ENCODE measurements at places on chromosomes 12 and 14. TPM values are rescaled to one million over a fixed set of nuclear protein-coding genes. Genes with fewer than 3 reads are reported as not detected.
A peak's percentile ranks its signal among the peaks of the same experiment; 100 is the strongest.

TMEM119 gene
- 0.16 TPM for total RNA-seq

GSG1 gene
- total RNA-seq: not detected

SDSL gene
- total RNA-seq: 0.45 TPM

GDF3 gene
- not detected for total RNA-seq

SRGAP1 gene
- not detected for total RNA-seq

DHH gene
- total RNA-seq: not detected

GUCY2C gene
- total RNA-seq: not detected

SLC5A8 gene
- not detected for total RNA-seq

BCL7A gene
- total RNA-seq: 2.8 TPM

IFI27 gene
- 81.5 TPM for total RNA-seq

RPL10L gene
- total RNA-seq: not detected

WNT5B gene
- total RNA-seq: 0.70 TPM

MYF6 gene
- not detected for total RNA-seq

COA8 gene
- 29.1 TPM for total RNA-seq

DNA sequence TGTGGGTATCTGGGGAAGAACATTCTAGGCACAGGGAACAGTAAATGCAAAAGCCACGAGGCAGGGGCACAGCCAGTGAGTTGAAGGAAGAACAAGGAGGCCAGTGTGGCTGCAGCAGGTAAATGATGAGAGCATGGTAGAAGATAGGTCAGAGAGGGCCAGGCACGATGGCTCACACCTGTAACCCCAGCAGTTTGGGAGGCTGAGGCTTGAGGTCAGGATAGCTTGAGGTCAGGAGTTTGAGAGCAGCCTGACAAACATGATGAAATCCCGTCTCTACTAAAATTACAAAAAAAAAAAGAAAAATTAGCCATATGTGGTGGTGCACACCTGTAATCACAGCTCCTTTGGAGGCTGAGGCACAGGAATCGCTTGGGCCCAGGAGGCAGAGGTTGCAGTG is 86.7 kb upstream of the ESRRB start:
- H3K27me3 ChIP-seq: peaks cover 25% of the 10 kb centered on the region
- no peak overlapping the region for H3K27ac ChIP-seq
- no peaks in the 10 kb centered on the region for H3K4me1 ChIP-seq
- no peak for DNase-seq

DNA sequence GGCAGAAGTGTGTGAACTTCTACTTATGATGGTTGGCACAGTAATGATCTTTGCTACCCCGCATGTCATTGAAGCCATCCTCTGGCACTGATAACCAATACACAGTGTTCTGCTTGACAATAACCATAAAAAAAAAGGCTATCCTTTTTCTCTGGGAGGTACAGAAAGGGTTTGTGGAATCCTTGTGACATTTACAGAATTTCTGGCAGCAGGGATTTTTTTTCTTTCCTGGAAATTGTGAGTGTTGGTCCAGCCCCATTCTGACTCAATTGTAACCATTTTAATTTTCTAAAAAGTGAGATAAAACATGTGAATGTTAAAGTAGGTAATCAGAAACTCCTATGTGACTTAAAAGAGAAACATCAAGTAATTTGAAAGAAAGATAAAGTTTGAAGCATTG is 943.8 kb downstream of the TMTC2 start:
- no peaks in the 10 kb centered on the region for H3K27me3 ChIP-seq
- H3K36me3 ChIP-seq: no peaks in the 10 kb centered on the region
- H3K27ac ChIP-seq: no peak overlapping the region
- no peak for DNase-seq
- H3K4me3 ChIP-seq: no peak overlapping the region
- no peaks in the 10 kb centered on the region for H3K4me1 ChIP-seq

- H3K4me3 ChIP-seq: no peak overlapping the region
- no peaks in the 10 kb centered on the region for H3K27me3 ChIP-seq
- DNase-seq: no peak
- H3K27ac ChIP-seq: no peak overlapping the region
- H3K4me1 ChIP-seq: no peaks in the 10 kb centered on the region
These were observed 231.7 kb downstream of the ADAMTS20 start for GRCh38 chr12:43320281-43320680.

- peak overlapping the region; percentile 94 for H3K27ac ChIP-seq
- DNase-seq: peak; percentile 62
- peak overlapping the region; percentile 79 for H3K4me3 ChIP-seq
- H3K36me3 ChIP-seq: no peaks in the 10 kb centered on the region
These were observed 28.8 kb downstream of the HOXC4 start for GRCh38 chr12:54082397-54082892.

DNA sequence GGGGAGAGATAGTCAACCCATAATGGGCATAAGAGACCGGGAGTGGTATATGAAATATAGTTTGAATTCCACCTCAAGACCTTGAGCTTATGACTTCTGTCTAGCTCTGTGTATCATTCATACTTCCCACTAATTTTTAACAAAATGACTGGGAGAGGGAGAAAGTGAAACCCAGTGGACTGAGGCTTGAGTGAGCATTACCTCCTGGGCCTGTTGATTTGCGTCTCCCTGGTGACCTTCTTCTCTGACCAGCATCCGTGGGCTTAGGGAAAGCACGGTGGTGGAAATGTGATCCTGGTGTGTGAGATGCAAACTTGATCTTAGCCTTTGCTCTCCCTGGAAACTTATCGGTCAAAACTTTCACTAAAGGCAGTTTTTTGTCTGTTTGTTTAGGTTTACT is 207.9 kb upstream of the BCL2L14 start:
- no peak for DNase-seq
- no peak overlapping the region for H3K4me3 ChIP-seq
- H3K27ac ChIP-seq: no peak overlapping the region

DNA sequence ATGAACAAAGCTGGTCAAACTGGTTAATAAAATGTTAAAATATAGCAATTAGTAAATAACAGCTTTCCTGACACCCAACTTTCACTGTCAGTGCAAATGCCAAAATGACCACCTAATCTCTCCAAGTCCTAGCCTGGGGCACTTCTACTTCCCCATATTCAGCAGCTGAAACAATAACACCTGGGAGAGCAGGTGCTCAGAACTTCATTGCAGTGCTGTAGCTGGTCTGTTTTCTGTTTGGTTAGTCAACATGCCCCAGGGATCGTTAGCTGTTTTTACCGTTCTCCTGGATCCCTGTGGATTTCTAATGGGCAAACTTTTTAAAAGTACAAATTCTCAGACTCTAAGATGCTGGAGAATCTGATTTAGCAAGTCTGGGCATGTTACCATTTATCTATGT is 759.7 kb downstream of the GALC start:
- H3K4me3 ChIP-seq: no peak overlapping the region
- H3K27ac ChIP-seq: no peak overlapping the region
- H3K27me3 ChIP-seq: no peaks in the 10 kb centered on the region
- H3K36me3 ChIP-seq: no peaks in the 10 kb centered on the region
- no peaks in the 10 kb centered on the region for H3K4me1 ChIP-seq

- H3K27ac ChIP-seq: no peak overlapping the region
- no peak overlapping the region for H3K4me3 ChIP-seq
- peaks cover 8% of the 10 kb centered on the region for H3K36me3 ChIP-seq
- no peak for DNase-seq
These were observed 94.2 kb downstream of the HEATR5A start for GRCh38 chr14:31326111-31326510.

DNA sequence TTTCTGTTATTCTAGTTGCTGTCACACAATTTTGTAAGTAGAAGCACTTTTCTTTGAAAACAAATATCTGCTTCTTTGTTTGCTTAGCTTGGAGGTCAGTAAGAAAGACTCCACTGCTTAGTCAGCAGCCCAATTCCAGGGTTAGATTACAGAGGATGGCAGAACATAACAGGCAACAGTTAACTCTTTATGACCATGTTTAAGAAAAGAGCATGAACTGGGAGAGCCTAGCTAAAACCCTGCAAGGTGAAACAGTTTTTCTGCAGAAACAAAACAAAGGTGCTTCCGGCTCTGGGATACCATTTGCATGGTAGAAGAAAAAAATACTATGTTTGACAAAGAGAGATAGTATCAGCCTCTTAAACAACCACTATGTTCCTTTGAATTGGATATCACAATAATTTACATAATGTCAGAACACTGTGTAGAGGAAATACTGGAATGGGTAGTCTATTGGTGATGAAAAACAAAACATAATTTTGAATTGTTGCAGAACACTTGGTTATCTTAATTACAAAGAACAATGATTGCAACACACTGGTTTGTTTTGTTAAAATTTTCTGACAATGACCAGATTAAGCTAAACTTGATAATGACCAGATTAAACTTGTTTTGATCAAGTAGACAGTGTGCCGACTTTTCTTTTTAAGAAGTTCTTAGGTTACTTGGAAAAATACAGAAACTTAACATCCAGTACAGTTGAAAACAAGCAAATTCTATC is 22.4 kb upstream of the PPM1H start:
- no peak for DNase-seq
- H3K27me3 ChIP-seq: peaks cover 12% of the 10 kb centered on the region
- no peaks in the 10 kb centered on the region for H3K4me1 ChIP-seq
- no peak overlapping the region for H3K4me3 ChIP-seq
- H3K27ac ChIP-seq: no peak overlapping the region
- no peaks in the 10 kb centered on the region for H3K36me3 ChIP-seq

GRCh38 chr12:64673490-64674169 is 63.3 kb downstream of the RASSF3 start:
- DNase-seq: no peak
- H3K4me3 ChIP-seq: no peak overlapping the region
- peak overlapping the region; percentile 94 for H3K27ac ChIP-seq
- peaks cover 8% of the 10 kb centered on the region for H3K36me3 ChIP-seq
- no peaks in the 10 kb centered on the region for H3K27me3 ChIP-seq

- no peak overlapping the region for H3K4me3 ChIP-seq
- H3K27ac ChIP-seq: peak overlapping the region; percentile 80
- no peaks in the 10 kb centered on the region for H3K27me3 ChIP-seq
- peak; percentile 80 for DNase-seq
These were observed 238.9 kb downstream of the CHST11 start for GRCh38 chr12:104695453-104696148.

DNA sequence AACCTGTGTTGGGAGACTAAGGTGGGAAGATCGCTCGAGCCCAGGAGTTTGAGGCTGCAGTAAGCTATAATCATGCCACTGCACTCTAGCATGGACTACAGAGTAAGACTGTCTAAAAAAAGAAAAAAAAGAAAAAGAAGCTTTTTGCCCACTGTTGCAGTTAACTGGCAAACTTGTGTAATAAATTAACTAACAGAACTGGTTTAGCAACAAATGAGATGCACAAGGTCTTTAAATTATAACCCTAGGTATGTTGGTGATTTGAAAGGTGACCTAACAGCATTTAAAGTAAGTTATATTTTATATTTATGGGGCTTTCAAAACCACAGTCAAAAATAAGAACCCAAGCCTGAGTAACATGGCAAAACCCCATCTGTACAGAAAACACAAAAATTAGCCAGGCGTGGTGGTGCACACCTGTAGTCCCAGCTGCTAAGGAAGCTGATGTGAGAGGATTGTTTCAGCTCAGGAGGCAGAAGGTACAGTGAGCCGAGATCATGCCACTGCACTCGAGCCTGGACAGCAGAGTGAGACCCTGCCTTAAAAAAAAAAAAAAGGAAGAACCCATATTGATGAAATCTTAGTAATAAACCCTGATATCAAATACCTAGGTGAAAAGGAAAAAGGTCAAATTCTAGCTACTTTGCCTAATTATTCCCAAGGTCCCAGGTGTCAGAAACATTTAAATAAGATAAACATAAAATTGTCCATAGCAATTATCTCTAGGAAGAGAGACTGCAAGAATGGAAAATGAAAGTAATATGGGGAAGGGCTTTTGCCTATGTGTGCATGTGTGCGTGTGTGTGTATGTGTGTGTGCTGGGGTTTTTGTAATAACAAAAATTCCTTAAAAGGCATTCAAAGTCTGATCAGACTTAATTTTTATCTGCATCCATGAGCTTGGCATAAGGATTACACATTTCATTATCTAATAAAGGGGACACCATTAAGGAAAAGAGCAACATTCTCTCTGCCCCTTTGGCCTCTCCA is 15.4 kb downstream of the SYNE2 start:
- no peak for DNase-seq
- H3K27ac ChIP-seq: peak overlapping the region; percentile 48
- peaks cover 58% of the 10 kb centered on the region for H3K4me1 ChIP-seq
- H3K4me3 ChIP-seq: peak overlapping the region; percentile 28
- H3K36me3 ChIP-seq: peaks cover 16% of the 10 kb centered on the region

DNA sequence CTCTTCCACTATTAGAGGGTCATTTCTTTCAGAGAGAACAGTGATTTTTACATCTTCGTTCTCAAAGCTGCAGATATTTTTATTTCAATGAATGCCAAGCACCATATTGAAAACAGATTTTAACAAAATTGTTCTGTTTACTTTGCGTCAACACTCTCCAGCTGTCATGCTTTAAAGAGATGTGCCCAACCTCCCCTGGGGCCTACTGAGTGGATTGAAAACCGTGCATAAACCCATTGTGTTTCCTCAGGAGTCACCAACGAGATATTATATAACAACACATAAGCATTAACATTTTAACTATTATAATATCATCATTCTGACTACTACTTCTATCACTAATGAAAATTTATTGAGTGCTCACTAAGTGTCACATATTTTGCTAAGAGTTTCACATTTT is 81.6 kb downstream of the MYF5 start:
- no peak overlapping the region for H3K27ac ChIP-seq
- H3K4me1 ChIP-seq: no peaks in the 10 kb centered on the region
- DNase-seq: no peak

DNA sequence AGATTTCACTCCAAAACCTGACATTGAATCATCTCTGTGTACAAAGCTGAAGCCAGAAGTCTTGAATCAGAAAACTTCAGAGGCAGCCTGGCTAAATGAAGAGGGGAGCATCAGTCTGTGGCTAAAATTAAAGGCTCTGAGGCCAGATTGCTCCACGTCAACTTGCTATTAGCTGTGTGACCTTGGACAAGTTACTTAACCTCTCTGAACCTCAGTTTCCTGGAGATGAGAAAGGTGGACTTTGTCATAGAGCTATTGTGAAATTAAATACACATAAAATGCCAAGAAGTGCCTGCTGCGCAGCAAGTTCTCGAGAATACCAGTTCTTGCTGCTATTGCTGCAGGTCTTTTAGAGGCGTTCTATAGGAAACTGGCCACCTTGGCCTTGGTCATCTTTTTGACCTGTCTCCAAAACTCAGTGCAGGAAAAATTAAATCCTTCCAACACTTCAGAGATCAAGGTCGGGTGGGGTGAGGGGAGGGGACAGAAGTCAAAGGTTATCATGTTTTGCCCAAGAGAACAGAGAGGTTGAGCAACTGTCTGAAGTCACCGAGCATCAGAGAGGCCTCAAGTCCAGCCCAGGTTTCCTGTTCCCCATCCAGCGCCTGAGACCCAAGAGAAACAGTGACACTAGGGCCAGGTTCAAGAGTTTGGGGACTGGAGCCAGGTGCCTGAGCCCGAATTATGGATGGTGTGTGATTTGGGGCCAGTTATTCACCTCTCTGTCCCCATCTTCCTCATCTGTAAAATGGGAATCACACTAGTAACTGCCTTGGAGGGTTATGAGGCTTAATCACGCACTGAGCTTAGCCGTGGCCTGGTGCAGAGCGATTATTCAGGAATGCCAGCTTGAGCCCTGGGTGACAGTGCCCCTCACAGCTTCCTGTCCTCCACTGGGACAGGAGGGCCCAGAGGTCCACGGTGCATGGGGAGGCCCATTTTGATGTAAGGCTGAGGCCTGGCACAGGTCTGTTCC is 1.1 kb downstream of the SERPINA1 start:
- H3K4me1 ChIP-seq: peaks cover 3% of the 10 kb centered on the region
- DNase-seq: no peak
- no peaks in the 10 kb centered on the region for H3K27me3 ChIP-seq
- H3K4me3 ChIP-seq: no peak overlapping the region
- H3K27ac ChIP-seq: no peak overlapping the region

Measured in activated CD8-positive, alpha-beta memory T cell treated with anti-CD3 and anti-CD28 coated beads, Interleukin-2, amount 10 ng/mL, durations not matched to agents 7 days and 5 days (primary cell).